Cortex of kidney (tissue), 1 donor: ENCODE measurements at places on chromosomes 6 and 20.

- no peak for DNase-seq
Measured at GRCh38 chr20:3836132-3836531, 10.5 kb upstream of the MAVS start.

- no peak for DNase-seq
Measured at GRCh38 chr20:53905019-53905819, 165.2 kb downstream of the BCAS1 start.

DNA sequence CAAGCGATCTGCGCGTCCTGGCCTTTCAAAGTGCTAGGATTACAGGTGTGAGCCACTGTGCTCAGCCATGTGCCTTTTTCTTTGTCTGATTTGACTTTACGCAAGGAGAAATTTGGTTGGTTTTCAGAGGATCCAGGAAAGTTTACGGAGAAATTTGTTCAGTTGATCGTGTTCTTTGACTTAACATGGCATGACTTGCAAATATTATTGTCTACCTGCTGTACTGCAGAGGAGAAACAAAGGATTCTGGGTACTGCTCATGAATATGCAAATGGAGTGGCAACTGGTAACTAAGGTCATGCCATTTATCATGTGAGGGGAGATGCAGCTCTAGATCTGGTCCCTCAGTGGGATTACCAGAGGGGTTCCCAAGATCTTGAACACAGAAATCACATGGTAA is 68.8 kb upstream of the CHD6 start:
- no peak for DNase-seq

DNA sequence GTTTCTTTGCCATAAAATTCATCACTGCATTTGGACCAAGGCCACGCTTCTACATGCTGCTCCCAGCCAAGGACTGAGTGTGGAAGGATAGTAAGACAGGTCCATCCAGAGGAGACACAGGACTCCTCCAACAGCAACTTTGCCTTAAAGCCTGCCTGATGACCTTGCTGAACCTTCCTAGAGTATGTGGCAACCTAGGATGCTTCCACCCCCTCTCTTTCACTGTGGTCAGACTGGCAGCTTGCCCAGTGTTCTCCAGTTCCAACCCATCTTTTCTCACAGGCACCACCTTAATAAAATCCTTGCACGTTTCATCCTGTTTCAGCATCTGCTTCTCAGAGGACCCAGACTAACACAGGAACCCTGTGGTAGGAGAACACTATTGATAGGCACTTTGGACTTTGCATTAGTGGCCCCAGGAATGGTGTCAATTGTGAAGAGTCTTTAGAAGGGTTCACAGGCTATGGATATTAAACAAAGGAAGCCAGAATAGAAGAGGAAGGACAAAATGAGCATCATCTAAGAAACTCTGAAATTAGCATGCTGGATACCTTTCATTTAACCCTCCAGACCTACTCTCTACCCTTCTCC is 2.4 kb upstream of the PKHD1 start:
- no peak for DNase-seq

DNA sequence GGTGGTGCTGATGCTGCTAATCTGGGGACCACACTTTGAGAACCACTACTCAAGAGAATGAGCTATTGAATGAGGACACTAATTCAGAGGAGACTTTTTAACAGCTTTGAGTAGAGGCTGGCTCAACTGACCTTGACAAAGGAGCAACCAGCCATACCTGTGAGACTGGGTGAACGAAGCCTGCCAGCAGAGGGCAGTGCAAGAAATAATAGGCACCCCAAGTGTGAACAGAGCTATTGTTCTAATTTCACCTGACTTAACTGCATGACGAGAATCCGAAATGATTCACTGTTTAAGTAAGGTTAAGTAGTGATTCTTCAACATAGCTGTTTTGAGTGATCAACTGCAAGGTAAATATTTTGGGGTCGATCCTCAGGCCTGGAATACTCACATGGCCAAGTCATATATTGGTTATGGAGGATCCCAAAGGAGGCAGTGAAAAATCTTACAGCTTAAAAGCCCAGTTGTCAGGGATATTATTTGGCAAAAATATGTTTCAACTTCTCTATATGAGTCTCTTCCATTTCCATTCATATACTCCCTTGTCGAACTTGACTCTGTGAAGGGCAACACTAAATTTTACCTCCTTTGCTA is 550.5 kb upstream of the MARCKS start:
- no peak for DNase-seq

GRCh38 chr6:130947464-130947863 is 115.6 kb downstream of the EPB41L2 start:
- DNase-seq: no peak

GRCh38 chr6:156853733-156854132 is 76.6 kb downstream of the ARID1B start:
- DNase-seq: no peak

GRCh38 chr6:18753076-18753475 is 365.9 kb downstream of the RNF144B start:
- no peak for DNase-seq

- no peak for DNase-seq
Measured at GRCh38 chr6:157107915-157108651, 215.2 kb downstream of the TMEM242 start.

- DNase-seq: no peak
Measured at GRCh38 chr6:157685596-157686280, 137.3 kb upstream of the SNX9 start.

DNA sequence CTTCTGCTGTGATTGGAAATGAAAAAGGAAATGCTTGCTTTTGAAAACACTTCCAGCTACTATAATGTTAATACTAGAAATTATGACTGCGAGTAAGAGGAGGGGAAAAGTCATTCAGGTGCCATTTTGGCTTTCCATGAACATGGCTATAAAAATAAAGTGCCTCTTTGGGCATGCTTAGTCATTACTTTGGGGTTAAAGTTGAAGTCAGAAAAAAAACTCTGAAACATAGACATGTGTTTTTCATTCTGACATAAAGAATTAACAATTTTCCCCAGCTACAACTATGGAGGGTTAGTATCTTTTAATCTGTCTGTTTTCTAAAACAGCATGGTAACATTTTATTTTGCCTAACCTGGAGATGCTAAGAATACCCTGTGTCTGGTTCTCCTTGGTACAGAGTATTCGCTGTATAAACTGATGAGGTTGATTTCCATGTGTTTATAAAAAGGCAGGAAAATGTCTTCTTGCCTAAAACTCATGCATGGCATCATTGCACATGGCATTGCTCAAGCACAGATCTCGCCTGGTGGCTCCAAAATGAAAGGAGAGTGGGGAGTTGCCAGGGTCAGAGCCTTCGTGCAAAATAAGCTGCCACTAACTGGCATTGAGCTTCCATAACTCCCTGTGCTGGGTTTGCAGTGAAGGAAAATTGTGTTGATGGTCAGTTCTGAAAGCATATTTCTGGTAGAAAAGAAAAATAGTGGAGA is 188.9 kb downstream of the KCNQ5 start:
- DNase-seq: no peak

DNA sequence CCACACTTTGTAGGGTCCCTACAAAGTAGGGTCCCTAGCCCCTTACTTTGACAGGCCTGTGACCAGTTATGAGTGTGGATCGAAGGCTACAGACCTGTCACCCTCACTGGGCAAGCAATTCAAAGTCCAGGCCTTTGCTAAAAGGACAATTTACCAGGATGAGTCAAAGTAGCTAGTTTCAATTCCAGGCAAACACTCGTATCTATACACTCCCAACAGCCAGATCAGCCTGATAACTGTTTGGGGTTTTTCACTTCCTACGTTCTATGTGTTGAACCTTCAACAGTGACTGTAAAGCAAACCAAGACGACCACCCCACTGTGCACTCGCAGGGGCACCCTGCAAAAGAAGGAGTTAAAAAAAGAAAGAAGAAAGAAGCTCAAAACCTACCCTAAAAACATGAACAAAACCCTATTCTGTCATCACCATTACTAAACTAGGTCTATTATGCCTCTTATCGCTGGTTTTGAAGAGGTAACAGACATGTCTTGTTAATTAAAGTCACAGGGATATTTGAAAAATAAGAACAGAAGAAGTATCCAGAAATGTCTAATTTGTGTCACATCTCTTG is 3.2 kb downstream of the GFOD1 start:
- DNase-seq: no peak

DNA sequence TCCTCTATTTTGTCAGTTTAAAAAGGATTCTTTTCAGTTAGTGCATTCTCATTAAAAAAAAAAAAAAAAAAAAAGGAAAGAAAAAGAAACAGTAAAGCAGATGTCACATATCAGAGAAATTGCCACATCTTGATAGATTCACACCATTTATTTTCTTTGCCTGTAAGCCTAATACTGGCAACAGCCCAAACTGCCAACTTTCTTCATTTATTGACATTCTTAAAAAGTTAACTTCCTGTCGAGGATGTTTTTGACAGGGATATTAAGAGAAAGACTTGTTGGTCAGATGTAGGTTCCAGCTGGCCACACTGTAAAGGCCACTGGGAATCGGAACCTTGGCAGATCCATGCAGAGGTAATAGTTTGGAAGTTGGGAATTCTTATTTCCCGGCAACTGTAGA is 332.6 kb downstream of the NRN1 start:
- DNase-seq: no peak

DNA sequence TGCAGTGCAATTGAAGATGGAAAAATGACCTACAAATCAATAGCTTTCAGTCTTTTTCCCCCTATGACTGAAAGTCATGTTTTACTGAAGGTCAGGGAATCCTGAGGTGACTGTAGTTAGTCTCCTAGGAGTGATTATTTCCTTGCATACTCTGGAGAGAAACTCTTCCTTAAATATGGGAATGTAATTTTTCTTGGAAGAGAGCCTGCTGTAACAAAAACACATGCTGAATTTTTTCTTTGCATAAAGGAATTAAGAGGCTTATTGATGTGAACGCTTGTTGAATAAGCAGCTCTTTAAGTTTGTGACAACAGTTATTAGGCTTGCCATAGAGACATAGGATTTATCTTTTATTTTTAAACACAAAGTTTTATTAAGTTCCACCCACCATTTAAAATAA is 64.5 kb downstream of the ELOVL2 start:
- no peak for DNase-seq

DNA sequence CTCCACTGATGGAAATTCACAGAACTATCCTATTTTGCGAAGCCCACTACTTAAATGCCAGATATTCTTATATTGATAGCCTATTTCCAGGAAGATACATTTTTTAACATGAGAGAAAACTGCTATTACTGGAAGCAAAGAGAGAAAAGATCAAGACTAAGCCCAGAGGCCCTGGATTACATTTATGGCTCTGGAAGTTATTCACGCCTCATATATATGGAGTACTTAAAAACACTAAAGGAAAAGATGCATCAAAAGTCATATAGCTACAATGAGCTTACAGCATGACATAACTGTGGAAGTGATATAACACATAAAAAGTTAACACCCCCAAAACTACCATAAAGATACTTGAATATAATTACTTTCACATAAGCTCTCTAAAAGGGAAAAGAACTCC is 19.8 kb downstream of the ATG5 start:
- DNase-seq: no peak

DNA sequence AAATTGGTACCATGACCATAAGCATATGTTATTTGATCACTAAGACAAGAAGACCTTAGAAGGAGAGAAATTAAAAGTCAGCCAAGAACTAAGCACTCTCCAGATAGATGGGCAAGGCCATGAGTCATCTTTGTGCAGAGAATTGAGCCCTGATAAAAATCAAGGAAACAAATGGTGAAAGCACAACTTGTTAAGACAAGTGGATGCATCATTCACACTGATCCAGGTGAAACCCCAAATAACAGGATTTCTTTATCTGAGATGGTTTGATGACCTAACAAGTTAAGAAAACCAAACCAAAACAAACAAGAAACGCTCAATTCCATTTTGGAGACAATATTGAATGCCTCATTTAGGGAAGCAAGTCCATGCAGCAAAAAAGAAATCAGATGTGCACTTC is 121.6 kb downstream of the ADAT2 start:
- DNase-seq: no peak

GRCh38 chr6:36821581-36822335 is 17.5 kb downstream of the CPNE5 start:
- no peak for DNase-seq

DNA sequence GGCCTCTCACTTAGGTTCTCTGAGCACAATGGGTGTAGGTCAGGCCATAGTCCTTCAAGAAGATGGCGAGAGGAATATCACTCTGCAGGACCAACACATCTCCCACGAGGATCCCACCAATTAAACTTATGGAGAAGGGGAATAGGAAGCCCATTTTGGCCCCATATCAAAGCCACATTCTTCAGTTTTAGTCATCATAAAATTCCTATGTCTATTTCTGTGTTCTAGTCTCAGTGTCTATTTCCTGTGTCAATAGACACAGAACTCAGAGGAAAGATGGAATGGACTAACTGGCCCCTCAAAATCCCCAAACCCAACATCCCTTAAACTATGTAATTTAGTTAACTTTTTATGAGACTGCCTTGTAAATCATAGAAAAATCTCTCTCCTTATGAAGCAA is 216.8 kb downstream of the HACE1 start:
- DNase-seq: no peak

- DNase-seq: no peak
Measured at GRCh38 chr20:44970243-44970757, 4.0 kb downstream of the STK4 start.

DNA sequence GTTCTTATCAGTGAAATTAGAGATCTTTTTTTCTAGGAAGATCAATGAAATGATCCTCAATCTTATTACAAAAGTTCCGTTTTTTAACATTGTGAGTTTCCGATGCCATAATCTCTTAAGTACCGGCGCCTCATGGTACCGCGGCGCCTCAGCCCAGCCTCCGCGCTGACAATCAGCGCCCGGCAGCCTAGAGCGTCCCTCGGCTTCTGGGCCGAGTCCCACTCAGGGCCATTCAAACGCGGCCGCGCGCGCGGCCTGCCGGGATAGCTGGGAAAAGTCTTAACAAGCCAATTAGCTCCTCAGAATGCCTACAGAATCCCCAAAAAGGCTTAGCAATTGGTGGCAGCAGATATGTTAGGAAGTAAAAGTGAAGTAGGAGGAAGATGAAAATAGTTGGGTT is 204.8 kb downstream of the ADGB start:
- DNase-seq: no peak

DNA sequence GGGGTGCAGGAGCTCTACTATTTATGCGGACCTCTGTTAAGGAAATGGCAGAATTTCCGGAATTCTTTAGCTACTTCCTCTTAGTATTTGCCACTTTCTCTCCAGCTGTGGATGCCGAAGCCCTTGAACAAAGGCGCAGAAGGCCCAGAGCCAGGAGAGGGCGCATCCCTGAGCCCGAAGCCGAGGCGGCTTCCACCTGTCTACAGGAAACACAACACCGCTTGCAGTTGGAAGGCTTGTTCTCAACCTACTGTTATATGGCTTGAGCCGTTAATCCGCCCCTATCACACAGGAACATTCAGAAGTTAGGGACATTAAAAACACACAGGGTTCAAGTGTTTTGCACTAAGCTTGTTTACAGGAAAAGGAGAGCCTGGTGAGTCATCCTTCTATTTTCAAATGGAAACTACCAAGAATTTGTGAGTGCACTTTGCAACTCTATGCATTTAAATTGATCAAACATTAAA is 417.1 kb downstream of the BCKDHB start:
- no peak for DNase-seq

GRCh38 chr6:35363293-35363750 is 21.0 kb downstream of the PPARD start:
- no peak for DNase-seq

DNA sequence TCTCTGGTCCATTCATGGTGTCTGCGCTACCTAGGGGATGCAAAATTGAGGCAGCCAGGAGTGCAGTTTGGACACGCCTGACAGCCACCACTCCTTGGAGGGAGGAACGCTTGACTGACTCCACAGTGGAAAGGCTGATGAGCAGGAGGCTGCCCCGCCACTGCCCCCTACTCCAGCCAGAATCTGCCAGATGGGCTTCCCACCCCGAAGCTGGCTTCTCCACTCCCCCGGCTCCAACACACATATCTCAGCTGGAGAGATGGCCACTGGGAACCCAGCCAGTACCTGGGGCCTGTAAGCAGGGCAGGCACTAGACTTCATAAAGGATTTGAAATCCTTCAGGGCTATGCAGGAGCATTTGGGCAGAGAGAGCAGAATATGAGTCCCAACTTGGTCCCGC is 51.4 kb upstream of the BLCAP start:
- DNase-seq: no peak
